ENCODE measurements at places on chromosomes 16 and 17.
A peak's percentile ranks its signal among the peaks of the same experiment; 100 is the strongest.

DNA sequence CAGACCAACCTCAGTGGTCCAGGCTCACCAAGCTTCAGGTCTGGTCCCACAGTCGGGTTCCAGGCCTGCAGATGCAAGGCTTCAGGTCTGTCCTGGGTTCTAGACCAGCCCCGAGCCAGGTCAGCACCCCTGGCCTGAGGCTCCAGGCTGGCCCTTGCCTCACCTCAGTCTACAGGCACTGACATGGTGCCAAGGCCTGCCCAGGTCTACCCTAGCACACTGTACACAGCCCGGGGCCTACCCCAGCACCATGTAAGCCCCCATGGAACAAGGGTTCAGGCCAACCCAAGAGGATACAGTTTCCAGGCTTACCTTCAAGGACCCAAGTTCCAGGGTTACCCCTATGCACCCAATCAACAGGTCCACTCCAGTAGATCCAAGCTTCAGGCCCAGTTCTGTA is 26.8 kb downstream of the ZFP1 start:
- DNase-seq: no peak

- peak; percentile 35 for DNase-seq
Observed at GRCh38 chr16:71542377-71542776, 16.2 kb downstream of the CHST4 start.

- no peak for DNase-seq
Observed at GRCh38 chr16:82884320-82884898, 257.6 kb downstream of the CDH13 start.

- peak; percentile 95 for DNase-seq
Observed at GRCh38 chr16:29029168-29029994, 44.5 kb downstream of the LAT start.

DNA sequence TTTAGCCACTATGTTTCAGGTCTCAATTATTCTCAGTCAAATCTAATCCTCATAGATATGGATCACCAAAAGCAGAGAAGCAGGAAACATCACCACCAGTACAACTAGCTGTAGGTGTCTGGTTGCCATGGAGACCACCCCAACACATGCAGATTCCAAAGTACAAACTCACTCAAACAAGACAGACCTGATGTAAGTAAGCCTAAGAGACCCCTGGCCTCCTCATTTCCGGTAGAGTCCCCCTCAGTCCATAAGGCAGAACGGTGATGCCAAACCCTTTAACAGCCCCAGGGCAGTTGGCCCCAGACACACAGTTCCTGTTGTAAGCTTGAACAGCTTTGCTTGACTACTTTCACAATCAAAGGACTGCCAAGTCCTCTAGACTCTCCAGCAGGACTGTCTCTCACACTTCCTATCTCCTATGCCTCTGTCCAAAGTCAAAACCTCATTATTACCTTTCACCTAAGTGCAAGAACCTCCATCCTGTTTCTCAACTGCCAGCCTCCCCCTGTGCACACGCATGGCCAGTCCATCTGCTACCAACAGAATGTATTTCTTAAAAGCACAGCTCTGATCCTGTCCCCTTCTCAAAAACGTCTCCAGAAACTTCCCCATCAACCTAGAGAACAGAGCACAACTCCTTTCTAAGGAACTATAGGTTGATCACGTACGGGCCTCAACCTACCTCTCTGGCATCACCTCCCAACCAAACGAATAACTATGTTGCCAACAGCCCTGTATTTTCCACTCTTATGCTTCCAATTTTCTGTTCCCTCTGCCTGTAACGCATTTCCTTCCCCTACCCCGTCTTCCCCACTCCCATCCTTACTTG is 23.9 kb downstream of the SLC39A11 start:
- DNase-seq: peak; percentile 81

DNA sequence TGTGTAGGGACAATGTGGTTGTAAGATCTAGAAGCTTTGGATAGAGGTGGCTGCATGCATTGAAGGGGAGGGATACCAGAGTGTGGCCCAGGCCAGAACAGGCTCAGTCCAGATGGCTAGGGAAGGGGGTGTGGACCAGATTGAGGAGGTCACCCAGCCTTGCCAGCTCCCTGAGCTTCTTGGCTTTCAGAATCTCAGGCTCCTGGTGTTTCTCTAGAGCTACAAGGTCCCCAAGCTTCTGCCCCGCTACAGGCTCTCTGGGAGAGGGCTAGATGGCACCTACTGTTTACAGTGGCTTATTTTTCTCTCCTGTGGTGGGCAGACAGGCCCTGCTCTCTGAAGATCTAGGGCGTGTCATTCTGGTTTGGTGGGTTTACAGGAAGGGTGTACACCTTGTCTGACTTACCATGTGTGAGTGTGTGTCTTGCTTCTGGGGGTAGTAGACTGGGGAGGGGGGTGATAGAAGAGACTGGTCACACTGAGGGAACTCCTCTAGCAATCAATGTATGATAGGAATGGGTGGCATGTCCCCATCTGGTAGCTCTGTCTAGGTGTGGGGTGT is 1.1 kb downstream of the RARA start:
- DNase-seq: no peak

DNA sequence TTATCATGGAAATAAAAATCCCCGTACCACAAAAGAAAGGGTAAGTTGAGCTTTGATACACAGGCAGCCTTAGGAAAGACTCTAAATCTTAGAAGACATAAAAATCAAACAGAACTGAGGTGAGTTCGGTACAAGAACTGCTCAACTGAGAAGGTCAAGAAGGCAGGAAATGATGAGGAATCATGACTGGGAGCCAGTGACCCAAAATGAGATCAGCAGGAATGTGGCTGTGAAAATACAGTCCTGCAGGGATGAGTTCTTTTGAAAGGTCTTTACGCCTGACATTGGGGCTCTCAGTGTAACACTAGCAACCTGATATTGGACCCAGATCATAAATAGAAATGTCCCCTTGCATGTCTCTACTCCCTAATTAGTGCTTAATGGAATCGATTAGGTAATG is 56.3 kb upstream of the CDH11 start:
- peak; percentile 72 for DNase-seq

DNA sequence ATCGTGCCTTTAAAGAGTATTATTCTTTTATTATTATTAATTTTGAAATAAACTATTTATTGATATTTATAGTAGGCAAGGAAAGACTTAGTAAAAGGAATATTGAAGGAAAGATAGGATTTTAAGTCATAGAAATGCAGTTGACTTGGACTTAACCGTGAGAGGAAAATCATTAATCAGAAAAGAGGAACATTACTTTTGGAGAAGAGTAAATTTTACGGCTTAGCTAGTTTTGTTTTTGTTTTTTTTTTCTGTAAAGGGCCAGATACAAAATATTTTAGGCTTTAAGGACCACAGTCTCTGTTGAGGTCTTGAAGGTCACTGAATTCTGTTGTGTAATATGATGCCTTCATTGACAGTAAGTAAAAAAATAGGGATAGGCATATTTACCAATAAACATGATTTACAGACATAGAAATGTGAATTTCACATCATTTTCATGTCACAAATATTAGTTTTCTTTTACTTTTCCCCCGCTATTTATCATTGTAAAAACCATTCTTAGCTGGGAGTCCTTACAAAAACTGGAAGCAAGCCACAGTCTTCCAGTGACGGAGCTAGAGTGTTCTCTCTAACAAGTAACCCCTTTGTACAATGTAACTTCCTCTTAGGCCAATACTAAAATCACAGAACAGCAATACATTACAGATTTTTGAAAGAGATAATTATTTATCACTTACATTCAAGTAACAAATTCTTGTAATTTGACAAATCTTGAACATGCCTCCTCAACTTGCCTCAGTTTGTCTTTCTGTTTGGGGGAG is 2.3 kb upstream of the KCNJ16 start:
- no peak for DNase-seq

- peak; percentile 84 for DNase-seq
Observed at GRCh38 chr16:3444032-3444388, 530 bp downstream of the NAA60 start.

DNA sequence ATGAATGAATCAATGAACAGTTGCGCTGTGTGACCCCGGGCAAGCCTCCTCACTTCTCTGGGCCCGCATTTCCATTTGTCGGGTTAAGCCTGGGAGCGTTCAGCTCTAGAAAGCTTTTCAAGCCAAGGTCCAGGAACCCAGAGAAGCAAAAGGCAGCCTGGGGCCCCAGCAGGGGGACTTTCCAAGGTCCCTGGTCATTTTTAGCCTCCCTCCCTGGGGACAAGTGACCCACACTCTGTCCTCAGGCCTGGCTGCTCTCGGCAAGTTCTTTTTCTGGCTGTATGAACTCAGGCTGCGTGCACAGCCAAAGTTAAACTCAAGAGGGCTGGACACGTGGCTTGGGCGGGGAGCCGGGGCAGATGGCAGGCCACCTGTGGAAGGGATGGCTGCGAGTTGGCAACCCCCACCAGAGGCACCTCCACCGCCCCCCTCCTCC is 41.4 kb upstream of the CIBAR2 start:
- DNase-seq: no peak

DNA sequence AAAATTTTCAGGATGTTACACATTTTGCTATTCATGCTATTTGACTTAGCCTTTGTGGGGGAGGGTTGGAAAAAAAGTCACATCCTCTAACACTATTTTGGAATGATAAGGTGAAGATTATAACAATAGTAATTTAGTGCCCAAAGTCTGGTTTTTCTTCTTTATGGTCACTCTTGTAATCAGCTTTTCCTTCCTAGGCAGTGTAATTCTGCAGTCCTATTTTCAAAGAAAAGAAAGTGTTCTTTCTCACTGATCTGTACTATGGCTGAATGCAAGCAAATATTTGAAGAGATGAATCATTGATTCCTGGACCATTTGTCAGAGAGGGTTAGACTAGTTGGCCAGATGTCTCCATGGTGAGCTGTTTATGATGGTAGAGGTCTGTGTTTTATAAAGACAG is 8.4 kb downstream of the RSPRY1 start:
- peak; percentile 94 for DNase-seq

DNA sequence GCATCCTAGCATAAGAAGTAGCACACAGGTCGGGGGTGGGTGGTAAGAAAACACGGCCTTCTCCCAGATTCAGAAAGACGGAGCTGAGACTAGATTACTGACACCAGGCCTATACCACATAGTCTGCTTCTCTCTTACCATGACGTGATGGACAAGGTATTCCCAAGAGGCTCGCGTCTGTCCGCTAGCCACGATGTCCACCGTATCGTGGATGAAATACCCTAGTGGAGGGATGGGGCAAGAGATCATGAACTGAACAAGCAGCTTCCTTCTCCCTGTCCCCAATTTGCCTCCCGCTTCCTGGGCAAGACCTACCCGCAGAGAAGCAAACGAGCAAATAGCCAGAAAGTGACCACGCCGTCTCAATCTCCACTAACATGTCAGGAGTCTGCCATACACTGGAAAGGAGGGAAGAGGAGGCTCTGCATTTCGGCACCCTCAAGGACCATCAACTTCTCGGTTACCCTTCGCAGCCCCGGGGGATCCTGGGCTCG is 820 bp downstream of the TLCD1 start:
- peak; percentile 61 for DNase-seq

GRCh38 chr16:5252791-5253190 is 155.2 kb upstream of the EEF2KMT start:
- no peak for DNase-seq

DNA sequence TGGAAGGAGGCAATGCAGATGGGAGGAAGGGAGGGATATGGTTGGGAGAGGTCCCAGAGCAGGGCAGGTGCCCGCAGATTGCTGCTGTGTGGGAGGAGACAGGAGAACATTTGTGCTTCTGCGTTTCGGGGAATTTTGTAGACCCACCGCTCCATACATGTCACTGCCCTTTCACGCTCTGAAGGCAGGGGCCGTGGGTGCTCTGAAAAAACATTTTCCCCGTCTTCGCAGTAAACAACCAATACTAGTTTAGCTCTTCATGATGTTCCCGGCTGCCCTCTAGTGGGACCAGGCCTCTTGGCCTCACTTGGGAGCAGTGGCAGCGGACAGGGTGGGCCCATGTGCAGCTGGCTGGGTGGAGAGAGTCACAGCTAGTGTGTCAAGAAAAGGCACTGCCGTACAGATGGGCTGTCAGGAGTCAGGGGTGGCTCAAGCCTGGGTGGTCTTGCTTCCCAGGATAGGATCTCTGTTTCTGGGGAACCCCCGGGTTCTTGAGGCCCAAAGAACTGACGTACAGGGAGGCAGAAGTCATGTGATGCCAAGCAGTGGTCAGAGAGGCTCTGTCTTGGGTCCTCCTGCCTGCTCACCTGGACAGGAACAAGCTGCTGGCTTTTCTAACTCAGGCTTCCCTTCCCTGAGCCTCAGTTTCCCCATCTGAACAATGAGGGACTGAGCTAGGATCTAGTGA is 46.5 kb upstream of the CPNE2 start:
- DNase-seq: peak; percentile 56

DNA sequence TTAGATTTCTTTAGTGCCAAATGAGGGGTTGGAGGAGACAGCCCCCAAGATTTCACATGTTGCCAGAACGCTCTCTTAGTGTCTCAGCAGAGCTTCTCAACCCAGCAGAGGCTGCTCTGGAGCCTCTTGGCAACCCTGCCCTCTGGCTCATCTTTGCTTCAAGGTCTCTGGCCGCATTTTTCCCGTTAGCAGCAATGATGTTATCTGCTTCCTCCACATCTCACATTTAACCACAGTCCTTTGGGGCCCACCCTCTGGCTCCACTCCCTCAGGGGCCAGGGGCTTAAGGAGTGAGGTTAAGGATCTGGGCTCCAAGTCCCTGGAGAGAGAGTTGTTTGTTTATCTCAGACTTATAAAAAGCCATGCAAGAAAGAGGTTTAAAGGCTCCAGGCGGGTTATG is 3.3 kb upstream of the XYLT1 start:
- DNase-seq: peak; percentile 74

DNA sequence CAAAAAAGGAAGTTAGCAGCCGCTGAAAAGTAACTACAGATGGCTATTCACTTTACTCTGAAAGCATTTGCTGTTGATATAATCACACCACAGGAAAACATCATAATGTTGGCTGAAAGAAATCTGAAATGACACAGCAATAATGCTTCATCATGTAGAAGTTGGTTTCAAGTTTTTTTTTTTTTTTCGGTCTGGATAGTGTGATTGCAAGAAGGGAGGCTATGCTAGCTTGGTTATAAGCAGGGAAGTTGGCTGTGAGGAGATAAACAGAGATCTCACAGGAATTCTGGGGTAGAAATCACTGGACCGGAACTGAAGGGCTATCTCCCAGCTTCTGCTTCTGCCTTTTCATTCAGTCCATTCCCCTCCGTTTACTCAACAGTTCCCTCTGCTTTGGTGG is 57.9 kb downstream of the MYO1D start:
- peak; percentile 40 for DNase-seq

GRCh38 chr16:74268372-74268782 is 28.2 kb upstream of the PSMD7 start:
- DNase-seq: no peak

DNA sequence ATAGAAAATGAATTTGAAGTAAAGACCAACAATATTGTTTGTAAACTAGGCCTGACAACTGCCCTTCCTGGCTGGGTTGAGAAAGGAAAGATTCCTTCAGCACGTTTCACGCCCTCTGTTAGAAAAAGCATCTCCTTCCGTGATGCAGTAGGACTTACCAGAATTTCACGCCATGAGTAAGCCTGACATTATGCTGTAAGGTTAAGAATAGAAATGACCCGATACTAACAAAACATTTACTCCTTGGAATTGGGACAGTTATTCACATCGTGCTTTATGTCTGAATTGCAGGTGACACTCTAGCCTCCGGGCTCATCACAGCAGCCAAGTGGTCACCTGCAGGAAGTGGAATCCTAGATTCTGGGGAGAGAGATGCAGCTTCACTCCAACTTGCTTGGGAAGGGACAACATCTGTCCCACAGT is 17.5 kb downstream of the MARCHF10 start:
- peak; percentile 94 for DNase-seq
